SK-MEL-5 (cell line): ENCODE measurements at places on chromosomes 4 and X. TPM values are rescaled to one million over a fixed set of nuclear protein-coding genes. Genes with fewer than 3 reads are reported as not detected.

Gene ARHGEF9
- 7.5 and 8.6 TPM in 2 replicates for total RNA-seq

Gene STOX2
- total RNA-seq: 2.1 and 2.5 TPM in 2 replicates

Gene CENPVL2
- 0.32 TPM in 1 of 2 replicates, not detected in the other for total RNA-seq

Gene AFP
- not detected in 2 replicates for total RNA-seq

Gene IL15
- total RNA-seq: 0.13 and 0.37 TPM in 2 replicates

Gene MAGED4
- 3.5 and 22.5 TPM in 2 replicates for total RNA-seq

Gene PKD2
- total RNA-seq: 31.5 and 33.0 TPM in 2 replicates

Gene IL13RA2
- total RNA-seq: 206 and 223 TPM in 2 replicates

Gene BEX3
- 269 and 278 TPM in 2 replicates for total RNA-seq

Gene CFI
- 0.26 and 0.69 TPM in 2 replicates for total RNA-seq

Gene TLR2
- 0.05 TPM in 1 of 2 replicates, not detected in the other for total RNA-seq
